Astrocyte (in vitro differentiated cells and primary cell): ENCODE measurements at places on chromosomes 4 and X. TPM values are rescaled to one million over a fixed set of nuclear protein-coding genes. Genes with fewer than 3 reads are reported as not detected.

Gene SRD5A3
- total RNA-seq, result 39.5 and 43.8 TPM in 2 replicates

DNA sequence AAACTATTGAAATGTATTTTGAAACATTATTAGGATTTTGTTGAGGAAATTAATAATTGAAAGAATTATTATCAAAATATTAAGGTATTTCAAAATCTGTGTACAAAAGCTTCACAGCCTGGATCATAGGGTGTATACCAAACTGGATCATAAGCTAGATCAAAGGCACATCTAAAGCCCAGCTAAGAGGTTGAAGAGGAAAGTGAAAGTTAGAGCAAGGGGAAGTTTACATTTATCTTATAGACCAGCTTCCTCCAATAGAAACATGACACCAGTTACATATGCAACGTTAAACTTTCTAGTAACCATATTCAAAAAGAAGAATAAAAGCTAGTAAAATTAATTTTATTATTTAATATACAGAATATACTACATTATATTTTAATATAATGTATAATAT lies 227.2 kb upstream of the BMP3 start:
- H3K27me3 ChIP-seq, result no peaks in the 10 kb centered on the region
- no peak overlapping the region for H3K4me3 ChIP-seq
- H3K27ac ChIP-seq, result no peak overlapping the region

DNA sequence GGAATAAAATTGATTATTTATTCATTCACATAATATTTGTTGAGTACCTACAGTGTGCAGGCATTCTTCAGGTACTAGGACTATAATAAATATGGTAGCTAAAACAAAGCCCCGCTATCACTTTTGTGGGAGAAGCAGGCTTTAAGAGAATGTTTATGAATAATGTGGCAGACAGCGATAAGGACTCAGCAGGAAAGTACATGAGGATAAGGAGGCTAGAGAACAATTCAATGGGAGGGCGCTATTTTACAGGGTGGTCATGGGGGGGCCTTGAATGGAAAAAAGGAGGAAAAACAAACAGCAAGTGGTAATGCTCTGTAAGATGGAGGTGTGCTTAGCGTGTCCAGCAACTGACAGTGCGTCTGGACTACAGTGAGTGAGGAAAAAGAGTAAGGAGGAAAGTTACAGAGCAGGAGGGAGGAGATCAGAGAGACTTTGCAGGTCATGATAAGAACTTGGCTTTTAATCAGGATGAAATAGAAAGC lies 264.2 kb upstream of the ETNPPL start:
- peaks cover 3% of the 10 kb centered on the region for H3K4me1 ChIP-seq
- no peak overlapping the region for H3K27ac ChIP-seq
- H3K36me3 ChIP-seq, result no peaks in the 10 kb centered on the region
- DNase-seq, result no peak
- no peaks in the 10 kb centered on the region for H3K27me3 ChIP-seq

- H3K27ac ChIP-seq, result no peak overlapping the region
- H3K27me3 ChIP-seq, result no peaks in the 10 kb centered on the region
- DNase-seq, result no peak
- no peak overlapping the region for H3K4me3 ChIP-seq
- no peaks in the 10 kb centered on the region for H3K36me3 ChIP-seq
- peaks cover 6% of the 10 kb centered on the region for H3K4me1 ChIP-seq
Observed at GRCh38 chr4:52950226-52950625, 88.1 kb downstream of the RASL11B start.

- peak overlapping the region; percentile 96 for H3K27ac ChIP-seq
- peak overlapping the region; percentile 92 for H3K4me3 ChIP-seq
- DNase-seq, result peak; percentile 48
Observed at GRCh38 chr4:74157154-74157553, 764 bp upstream of the MTHFD2L start.

GRCh38 chr4:138833974-138834373 lies 181.6 kb upstream of the NOCT start:
- no peaks in the 10 kb centered on the region for H3K27me3 ChIP-seq
- DNase-seq, result no peak
- H3K36me3 ChIP-seq, result no peaks in the 10 kb centered on the region
- H3K4me1 ChIP-seq, result no peaks in the 10 kb centered on the region

DNA sequence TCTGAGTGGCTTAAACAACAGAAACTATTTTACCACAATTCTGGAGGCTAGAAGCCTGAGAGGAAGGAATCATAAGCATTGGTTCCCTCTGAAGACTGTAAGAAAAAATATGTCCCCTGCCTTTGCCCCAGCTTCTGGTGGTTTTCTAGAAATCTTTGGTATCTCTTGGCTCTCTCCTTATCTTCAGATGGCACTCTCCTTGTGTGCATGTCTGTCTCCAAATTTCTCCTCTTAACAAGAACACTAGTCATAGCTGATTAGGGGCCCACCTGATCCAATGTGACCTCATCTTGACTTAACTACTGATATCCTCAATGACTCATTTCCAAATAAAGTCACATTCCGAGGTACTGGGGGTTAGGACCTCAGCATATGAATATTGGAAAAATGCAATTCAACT lies 635.0 kb upstream of the NR3C2 start:
- H3K4me3 ChIP-seq, result no peak overlapping the region
- DNase-seq, result peak; percentile 22
- H3K4me1 ChIP-seq, result no peaks in the 10 kb centered on the region
- no peaks in the 10 kb centered on the region for H3K36me3 ChIP-seq

- H3K4me1 ChIP-seq, result no peaks in the 10 kb centered on the region
- DNase-seq, result no peak
- H3K36me3 ChIP-seq, result no peaks in the 10 kb centered on the region
- H3K4me3 ChIP-seq, result no peak overlapping the region
- H3K27ac ChIP-seq, result no peak overlapping the region
- H3K27me3 ChIP-seq, result no peaks in the 10 kb centered on the region
Observed at GRCh38 chrX:78957768-78958130, 12.6 kb downstream of the P2RY10 start.
